ENCODE measurements at places on chromosomes 1 and 21.

DNA sequence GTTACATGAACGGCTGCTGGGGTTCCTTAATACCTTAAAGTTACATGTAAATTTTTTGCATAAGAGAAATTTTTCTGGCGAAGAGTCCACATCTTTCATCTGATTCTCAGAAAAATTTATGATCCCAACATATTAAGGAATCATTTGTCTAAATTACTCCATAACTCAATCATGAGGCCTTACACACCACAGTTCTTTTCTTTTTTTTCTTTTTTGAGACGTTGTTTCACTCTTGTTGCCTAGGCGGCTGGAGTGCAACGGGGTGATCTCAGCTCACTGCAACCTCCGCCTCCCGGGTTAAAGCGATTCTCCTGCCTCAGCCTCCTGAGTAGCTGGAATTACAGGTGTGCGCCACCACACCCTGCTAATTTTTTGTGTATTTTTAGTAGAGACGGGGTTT lies 2.1 kb upstream of the S100A11 start:
- DNase-seq: no peak

GRCh38 chr1:38308780-38309179 lies 262.2 kb upstream of the POU3F1 start:
- no peak for DNase-seq

DNA sequence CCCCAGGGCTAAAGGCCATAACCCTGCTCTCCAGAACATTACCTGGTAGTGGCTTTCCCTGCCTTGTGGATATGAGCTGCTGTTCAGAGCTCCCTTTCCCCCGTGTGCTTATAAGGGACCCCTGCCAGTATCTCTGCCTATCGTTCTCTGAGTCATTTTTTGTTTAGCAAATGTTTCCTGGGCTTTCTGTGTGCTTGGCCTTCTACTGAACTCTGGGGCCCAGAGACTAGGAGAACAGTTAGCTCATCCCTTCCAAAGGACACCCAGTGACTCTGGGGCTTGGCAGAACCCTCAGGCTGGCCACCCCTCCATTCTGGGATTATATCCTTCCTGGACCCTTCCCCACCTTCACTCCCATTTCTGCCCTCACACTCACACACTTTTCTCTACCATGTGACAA lies 80.8 kb upstream of the POU3F1 start:
- no peak for DNase-seq

DNA sequence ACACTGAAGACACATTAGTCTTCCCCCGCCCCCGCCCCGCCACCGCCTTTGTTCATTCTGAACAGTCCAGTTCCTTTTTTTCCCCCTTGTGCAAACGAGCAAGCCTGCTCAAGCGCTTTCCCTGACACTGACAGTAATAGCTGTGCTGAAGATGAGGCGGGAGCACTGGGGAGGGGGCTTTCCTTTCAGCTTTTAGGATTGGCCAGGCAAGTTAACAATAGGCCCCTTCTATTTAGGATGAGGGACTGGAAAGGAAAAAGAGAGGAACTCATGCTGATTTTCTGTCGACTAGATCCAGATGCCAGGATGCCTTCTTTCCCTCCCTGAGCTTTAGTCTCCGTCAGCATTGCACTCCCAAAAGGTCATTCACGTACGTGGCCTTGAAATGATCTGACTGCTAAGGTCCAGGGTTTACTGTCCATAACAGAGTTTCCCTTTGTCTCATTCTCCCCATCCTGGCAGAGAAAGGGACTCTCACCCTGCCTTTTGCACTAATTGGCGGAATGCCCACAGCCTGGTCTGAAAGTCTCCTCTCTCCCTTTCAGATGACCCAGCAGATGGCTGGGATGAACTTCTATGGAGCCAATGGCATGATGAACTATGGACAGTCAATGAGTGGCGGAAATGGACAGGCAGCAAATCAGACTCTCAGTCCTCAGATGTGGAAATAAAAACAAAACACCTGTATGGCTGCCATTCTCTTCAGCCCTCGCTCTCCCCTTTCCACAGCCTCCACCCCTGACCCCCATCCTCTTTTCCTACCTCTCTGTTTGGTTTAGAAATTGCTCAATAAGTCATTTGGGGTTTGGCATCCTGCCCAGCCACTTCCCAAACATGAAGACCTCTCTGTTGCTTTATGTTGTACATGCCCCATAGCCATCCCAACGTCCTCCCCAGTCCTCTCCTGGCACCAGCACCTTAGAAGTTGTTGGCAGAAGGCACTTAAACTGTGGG lies 28.6 kb upstream of the ZFP69B start:
- DNase-seq: no peak

GRCh38 chr21:31922881-31923280 lies 50.1 kb downstream of the HUNK start:
- no peak for DNase-seq

DNA sequence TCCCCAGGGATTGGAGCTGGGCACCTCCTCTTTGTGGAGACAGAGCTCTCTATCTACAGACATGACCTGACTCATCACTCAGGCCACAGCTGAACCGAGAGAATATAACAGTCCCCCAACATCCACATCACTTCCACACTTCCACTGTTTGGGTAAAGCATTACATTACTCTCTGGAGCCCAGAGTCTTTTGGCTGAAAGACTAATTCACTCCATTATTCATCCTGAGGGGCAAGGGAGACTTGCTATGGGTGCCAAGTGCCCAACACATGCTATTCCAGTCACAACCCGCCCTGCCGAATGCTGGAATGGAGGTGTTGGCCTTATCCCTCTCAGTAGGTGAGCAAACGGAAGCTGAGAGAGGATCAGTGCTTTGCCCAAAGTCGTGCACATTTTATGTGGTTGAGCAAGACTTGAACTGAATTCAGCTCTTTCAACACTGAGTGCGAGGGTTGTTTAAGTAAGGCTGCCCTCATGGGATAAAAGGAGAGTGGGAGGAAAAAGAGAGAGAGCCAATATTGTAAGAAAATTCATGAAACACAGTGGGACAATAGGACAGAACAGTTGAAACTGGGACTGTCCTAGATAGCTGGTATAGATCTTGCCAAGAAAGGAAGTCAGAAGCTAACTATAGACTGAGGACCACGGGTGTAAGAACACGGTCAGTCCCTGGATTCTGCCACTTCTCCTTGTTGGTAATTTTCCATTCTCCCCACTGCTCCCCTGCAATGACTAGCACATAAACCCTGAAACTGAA lies 13.5 kb upstream of the CHI3L1 start:
- DNase-seq: no peak

DNA sequence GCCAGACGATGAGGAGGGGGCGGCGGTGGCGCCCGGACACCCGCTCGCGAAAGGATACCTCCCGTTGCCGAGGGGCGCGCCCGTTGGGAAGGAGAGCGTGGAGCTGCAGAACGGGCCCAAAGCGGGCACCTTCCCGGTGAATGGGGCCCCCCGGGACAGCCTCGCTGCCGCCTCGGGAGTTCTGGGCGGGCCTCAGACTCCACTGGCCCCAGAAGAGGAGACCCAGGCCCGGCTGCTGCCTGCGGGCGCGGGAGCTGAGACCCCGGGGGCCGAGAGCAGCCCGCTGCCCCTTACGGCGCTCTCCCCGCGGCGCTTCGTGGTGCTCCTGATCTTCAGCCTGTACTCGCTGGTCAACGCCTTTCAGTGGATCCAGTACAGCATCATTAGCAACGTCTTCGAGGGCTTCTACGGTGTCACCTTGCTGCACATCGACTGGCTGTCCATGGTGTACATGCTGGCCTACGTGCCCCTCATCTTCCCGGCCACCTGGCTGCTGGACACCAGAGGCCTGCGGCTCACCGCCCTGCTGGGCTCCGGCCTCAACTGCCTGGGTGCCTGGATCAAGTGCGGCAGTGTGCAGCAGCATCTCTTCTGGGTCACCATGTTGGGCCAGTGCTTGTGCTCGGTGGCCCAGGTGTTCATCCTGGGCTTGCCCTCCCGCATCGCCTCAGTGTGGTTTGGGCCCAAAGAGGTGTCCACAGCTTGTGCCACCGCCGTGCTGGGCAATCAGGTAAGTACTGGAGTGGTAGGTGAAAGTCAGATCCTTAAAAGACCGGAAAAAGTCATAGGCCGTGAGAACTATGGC lies 588 bp downstream of the FLVCR1 start:
- DNase-seq: peak; percentile 20
